ENCODE measurements at places on chromosomes 16 and 17. TPM values are rescaled to one million over a fixed set of nuclear protein-coding genes. Genes with fewer than 3 reads are reported as not detected.
A peak's percentile ranks its signal among the peaks of the same experiment; 100 is the strongest.

The CA7 gene
- total RNA-seq: not detected

The ARL16 gene
- total RNA-seq: 23.4 TPM

The WFIKKN1 gene
- 0.57 TPM for total RNA-seq

The SRL gene
- total RNA-seq: not detected

The EIF1 gene
- total RNA-seq: 1,051 TPM

The IKZF3 gene
- total RNA-seq: 111 TPM

The EDC4 gene
- total RNA-seq: 123 TPM

The DNAI2 gene
- 0.38 TPM for total RNA-seq

GRCh38 chr17:5947701-5948180, 122.4 kb upstream of the WSCD1 start:
- DNase-seq: no peak

DNA sequence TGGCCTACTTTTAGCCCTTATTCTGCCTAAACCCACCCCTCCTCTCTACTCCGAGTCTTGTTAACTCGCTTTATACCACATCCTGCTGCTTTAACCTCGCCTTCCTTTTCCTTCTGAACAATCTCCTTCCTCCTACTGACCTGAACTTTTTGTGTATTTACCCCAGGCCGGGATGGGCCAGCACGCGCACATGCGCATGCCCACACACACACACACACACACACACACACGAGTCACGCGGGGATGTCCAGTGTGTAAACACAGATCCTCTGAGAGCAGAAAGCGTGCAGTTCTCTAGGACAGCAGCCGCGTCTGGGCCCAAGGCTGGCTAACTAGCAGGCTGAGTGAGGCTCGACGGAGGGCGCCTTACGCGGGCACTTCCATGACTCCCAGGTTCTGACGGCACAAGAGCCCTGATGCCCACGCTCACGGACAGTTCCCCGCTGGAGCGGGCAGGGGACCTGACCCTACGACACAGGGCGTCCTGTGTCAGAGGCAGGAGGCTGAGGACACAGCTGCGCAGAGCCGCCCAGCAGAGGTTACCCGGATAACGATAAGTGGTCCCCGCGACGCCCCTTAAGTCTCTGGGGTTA, 610 bp downstream of the PIK3R5 start:
- DNase-seq: no peak

- no peak for DNase-seq
These were observed 982 bp downstream of the DBNDD1 start for GRCh38 chr16:90018297-90018651.

DNA sequence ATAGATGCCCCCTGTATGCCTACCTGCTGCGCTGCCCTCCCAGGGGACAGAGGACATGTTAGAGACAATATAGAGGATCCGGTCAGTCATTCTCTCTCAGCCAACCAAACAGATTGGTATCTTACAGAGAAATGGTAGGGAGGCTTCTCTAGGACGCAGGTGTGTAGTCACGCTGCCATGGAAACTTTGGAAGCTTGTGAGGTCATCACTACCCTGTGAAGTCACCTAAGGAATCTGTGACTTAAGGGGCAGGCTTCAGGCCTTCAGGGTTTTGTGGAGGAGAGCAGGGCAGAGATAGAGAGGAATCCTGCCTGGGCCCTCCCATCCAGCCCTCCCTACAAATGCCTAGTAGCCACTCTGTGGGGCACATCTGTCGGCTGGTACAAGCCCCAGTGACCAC, at the start of gene DPEP2NB:
Gene DPEP2NB, minus strand, starts transcription at position 231 of the 400 bp plus-strand sequence. Its CDS starts 141 bp downstream, at position 90.
- DNase-seq: no peak

DNA sequence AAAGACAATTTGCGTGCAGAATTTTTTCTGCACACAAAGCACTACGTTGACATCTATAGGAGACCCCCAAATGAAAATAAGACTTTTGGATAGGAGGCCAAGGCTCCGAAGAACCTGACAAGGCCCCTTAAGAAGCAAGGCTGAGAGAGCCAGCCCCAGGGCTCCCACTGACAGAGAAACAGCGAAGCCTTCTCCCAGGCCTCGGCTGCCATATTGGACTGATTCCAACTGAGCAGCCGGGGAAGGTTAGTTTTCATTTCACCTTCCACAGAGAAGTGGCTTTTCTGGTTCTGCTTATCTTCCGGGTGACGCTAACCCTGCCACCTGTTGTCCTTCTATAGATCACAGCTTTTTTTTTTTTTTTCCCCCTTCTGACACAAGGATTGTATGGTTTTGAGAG, 356.7 kb downstream of the SOX9 start:
- no peak for DNase-seq

GRCh38 chr17:45230787-45231480, 9.2 kb downstream of the FMNL1 start:
- DNase-seq: no peak

- DNase-seq: peak; percentile 68
These were observed 658 bp downstream of the TNFRSF12A start for GRCh38 chr16:3020604-3021448.

GRCh38 chr16:74888888-74889287, 96.0 kb downstream of the WDR59 start:
- no peak for DNase-seq

DNA sequence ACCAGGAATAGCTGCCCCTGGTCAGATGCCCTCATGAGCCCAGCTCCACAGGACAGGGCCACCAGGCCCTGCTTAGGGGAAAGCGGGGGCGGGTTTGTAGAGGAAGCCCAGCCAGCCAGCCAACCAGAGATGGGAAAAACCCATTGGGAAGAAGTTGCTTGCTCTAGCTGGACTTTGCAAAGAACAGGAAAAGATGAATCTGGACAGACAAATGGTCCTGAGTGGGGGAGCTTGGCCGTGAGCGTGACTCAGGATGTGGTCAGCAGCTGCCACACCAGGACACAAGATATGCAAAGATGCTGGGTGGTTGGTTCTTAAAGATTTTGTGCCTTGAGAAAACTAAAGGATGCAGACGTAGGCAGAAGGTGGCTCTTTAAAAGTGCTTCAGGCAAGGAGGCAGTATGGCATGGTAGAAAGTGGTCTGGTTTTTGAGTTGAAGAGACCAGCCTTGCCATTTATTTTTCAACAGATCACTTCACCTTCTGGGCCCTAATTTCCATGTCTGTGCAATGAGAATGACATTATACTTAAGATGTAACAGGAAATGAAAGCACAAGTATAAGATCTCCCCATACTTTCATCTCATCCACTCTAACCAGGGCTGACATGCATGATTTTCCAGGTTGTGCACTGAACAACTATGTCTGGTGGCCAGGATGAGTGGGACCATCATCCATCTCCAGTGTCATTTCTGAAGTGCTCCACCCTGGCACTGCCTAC, 27.8 kb upstream of the HEATR6 start:
- DNase-seq: no peak

DNA sequence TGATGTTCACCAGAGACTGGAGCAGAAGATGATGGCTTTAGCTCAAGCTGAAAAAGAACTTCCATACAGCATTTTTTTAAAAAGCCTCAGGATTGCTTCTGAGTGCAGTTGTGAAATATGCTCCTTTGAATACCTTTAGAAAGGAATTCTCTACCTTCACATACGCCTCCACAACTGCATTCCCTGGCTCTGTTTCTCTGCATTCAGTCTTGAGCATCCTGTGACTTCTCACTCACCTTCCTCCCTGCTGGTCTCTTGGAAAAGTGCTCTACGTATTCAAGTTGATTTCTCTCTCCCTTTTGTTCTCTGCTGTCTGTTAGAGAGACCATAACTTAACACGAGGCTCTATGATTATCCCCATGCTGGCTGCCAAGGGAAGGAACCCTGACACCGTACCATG, 34.5 kb downstream of the HS3ST2 start:
- DNase-seq: no peak

- DNase-seq: no peak
These were observed 22.9 kb downstream of the NUP88 start for GRCh38 chr17:5396612-5397011.

DNA sequence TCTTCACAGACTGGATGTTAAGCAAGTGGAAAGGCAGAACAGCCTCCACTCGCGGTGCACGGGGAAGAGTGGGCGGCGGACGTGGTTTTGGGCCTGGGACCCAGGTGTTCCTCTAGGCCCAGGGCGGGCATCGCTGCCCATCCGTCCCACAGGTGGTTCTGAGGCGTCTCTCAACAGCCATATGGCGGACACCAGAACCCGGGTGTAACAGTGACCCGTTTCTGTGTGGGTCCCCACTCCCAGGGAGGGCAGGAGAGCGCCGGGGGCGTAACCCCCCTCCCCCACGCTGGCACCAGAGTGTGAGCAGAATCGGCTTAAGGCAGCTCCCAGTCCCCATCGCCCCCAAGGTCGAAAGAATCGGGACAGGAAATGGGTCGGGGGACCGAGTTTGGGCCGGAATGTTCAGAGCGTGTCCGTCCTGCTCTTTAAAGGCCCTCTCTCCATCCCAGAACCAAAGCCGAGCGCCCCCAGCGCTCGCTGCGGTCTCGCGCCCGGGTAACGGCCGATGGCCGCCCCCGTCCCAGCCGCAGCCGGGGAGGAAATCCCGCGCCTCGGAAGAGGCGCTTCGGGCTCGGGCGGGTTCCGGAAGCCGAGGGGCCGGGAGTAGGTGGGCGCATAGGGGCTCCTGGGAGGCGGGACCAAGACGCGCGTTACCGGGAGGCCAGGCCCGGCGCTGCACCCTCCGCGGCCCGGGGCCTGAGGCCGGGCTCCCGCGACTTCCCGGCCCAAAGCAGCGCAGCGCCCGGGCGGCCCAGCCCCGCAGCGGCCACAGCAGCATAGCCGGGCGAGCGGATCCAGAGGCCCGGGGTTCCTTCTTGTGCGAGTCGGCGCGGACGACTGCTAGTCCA, at the start of gene TK2:
Gene TK2, minus strand, starts transcription at position 839 of the 848 bp plus-strand sequence. Its CDS starts 61 bp downstream, at position 778.
- peak; percentile 21 for DNase-seq

DNA sequence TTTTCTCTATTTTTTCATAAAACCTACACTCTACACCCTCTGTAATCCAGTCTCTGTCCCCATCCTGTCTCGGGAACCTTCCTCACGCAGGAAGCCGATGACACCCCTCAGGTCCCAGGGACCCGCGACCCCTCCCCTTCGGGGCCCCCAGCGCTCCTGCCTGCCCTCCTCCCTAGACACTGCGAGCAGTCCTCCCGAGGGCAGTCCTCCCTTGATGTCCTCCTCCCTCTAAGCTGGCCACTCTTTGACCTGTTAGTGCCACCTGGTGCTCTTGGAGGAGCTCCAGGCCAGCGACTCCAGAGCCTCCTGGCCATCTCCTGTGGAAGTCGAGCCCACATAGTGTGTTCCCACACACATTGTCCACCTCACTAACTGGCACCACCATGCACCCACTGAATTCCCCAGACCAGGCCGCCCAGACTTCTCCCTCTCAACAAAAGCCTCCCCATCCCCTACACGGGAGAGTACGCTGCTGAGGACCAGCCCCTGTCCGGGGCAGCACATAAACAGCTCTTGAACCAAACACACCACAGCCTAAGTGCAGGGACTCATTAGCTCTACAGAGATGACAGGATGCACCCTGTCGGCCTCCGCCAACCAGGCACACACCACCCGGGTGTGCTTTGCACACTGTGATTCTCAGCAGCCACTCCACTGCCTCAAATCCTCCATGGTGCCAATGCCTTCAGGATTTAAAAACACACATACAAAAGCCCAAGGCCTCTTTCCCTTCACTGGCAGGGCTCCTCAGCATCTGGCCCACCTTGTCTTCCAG, 9.3 kb downstream of the OSBPL7 start:
- DNase-seq: no peak
